ENCODE measurements at places on chromosomes 16 and 17. TPM values are rescaled to one million over a fixed set of nuclear protein-coding genes. Genes with fewer than 3 reads are reported as not detected.

DNA sequence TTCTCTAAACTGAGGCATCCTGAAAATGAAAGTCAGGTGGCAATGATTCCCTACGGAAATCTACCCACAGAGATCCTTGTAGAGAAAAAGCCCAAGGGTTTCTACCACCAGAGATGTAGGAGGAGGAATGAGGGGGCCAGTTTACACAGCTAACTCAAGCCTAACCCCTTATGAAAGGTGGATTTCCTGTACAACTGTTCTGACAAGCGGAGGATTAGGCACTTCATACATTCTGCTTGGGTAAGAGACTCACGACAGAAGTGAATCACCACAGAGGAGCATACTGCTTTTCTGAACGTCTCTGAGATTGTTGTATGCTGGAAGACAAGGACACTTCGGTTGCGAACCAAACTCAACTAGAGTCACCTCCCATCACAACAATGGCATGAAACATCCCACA, 72.7 kb downstream of the SMG6 start:
- DNase-seq = no peak

CACNG1 gene
- polyA plus RNA-seq = 2.4 TPM

DNA sequence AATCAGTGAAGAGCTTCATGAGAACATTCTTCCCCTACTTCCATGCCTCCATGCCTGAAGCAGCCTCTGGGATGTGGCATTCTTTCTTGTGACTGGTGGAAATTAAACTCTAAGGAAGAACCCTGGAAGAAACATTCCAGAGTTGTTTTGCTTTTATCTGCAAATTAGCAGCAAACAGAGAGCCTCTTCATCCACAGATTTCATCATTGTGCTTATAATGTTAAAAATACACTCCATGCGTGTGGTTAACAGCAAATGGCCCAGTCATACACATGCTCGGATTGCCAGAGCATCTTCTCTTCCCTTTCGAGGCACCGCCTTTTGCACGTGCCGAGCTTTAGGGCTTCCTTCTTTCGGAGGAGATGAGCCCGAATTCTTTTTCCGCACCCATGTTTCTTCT, 411.3 kb downstream of the SNX29 start:
- DNase-seq = no peak

DNA sequence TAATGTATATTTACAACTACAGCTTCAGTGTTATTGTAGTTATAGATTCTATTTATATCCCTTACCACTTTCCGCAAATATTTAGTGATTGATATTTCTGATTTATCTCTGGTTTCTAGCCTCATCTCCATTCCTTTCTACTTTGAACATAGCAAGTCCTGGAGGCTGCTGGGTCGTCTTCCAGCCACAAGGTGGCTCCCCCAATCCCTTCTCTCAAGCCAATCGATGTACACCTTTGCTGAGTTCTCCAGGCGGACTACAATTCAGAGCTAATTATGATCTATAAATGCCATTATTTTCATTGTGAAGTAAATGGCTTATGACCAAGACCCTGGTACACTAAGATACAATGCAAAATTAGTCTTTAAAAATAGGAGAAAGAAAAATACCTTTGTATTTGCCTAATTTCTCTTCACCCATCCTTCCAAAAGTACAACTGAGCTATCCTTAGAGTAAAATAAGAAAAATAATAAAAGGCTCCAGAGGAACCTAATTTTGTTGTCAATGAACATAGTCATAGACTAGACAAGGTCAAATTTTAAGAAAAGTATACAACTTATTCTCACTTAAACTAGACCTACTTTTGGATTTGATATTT, 122.1 kb downstream of the SKAP1 start:
- no peak for DNase-seq

DNA sequence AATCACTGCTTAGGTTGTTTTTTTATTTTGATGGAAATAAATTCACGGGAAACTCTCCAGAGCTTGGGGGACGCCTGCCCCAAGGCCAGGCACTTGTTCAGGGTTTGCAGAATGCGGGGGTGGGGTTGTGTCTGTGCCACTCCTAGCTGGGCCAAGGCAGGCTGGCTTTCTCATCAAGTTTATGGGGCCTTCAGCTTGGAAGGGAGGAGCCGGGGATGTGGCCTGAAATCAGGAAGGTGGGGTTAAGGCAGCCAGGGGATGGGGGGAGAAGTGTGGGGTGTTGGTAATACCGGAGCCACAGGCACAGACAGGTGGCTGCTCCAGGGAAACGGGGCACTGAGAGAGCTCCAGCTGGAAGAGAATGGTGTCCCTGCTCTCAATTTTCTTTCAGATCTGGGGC, 1.7 kb upstream of the CHAD start:
- no peak for DNase-seq

DNA sequence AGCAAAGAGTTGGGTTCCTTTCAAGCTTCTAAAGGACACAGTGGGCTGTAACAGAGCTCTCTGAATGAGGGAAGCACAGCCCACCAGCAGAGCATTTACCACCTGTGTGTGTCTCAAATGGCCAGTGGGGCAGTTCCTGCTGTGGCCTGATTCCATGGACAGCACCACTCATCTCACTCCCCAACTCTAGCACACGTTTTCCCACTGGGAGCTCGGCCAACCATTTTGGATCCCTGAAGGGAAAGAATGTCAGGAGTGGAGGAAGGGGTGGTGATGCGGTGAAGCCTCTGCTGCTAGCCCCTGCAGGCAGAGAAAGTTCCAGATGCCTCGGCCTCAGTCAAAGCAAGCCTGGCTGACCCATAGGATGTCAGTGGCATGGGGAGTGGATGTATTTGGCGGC, 86.6 kb downstream of the PLXDC1 start:
- DNase-seq = no peak

DNA sequence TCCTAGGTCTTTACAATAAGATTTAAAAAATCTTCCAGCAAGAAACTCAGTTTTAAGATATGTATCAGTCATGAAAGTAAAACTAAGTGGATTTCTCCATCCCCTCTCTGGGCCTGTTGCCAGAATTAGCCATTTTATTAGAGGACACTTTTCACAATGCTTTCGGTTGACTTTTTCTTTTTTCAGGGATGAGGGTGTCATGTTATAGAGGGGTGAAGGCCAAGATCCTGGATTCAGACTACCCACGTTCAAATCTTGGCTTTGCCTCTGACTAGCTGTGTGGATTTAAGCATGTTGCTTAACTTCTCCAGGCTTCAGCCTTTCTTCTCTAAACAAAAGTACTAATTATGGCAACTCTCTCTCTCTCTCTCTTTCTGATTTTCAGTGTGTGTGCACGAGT, 111.7 kb upstream of the COX10 start:
- no peak for DNase-seq

GRCh38 chr16:55418586-55418985, 60.4 kb upstream of the MMP2 start:
- no peak for DNase-seq

INCA1 gene
- 1.5 TPM for polyA plus RNA-seq
